IMR-90 (cell line): ENCODE measurements at places on chromosomes 4 and X. TPM values are rescaled to one million over a fixed set of nuclear protein-coding genes. Genes with fewer than 3 reads are reported as not detected.

Gene NXF3
- total RNA-seq = not detected in 2 replicates

Gene HSD17B10
- 80.5 and 99.8 TPM in 2 replicates for total RNA-seq

Gene CXCL11
- total RNA-seq = under 0.01 TPM in 2 replicates

- H3K4me3 ChIP-seq = peak overlapping the region; percentile 60
- H3K4me1 ChIP-seq = peaks cover 10% of the 10 kb centered on the region
- no peaks in the 10 kb centered on the region for H3K36me3 ChIP-seq
- peak overlapping the region; percentile 54 for H3K27ac ChIP-seq
- no peaks in the 10 kb centered on the region for H3K27me3 ChIP-seq
These were observed 849 bp downstream of the MID1 start for GRCh38 chrX:10619425-10620046.

GRCh38 chrX:9873952-9874351 lies 87.7 kb downstream of the SHROOM2 start:
- DNase-seq = peak; percentile 49
- H3K27me3 ChIP-seq = no peaks in the 10 kb centered on the region
- H3K4me3 ChIP-seq = no peak overlapping the region
- H3K36me3 ChIP-seq = no peaks in the 10 kb centered on the region
- H3K27ac ChIP-seq = no peak overlapping the region

GRCh38 chr4:76200771-76201231 lies 12.8 kb downstream of the SCARB2 start:
- H3K27me3 ChIP-seq = no peaks in the 10 kb centered on the region
- no peak overlapping the region for H3K4me3 ChIP-seq
- DNase-seq = no peak
- H3K4me1 ChIP-seq = peaks cover 32% of the 10 kb centered on the region
- no peak overlapping the region for H3K27ac ChIP-seq
- no peaks in the 10 kb centered on the region for H3K36me3 ChIP-seq

DNA sequence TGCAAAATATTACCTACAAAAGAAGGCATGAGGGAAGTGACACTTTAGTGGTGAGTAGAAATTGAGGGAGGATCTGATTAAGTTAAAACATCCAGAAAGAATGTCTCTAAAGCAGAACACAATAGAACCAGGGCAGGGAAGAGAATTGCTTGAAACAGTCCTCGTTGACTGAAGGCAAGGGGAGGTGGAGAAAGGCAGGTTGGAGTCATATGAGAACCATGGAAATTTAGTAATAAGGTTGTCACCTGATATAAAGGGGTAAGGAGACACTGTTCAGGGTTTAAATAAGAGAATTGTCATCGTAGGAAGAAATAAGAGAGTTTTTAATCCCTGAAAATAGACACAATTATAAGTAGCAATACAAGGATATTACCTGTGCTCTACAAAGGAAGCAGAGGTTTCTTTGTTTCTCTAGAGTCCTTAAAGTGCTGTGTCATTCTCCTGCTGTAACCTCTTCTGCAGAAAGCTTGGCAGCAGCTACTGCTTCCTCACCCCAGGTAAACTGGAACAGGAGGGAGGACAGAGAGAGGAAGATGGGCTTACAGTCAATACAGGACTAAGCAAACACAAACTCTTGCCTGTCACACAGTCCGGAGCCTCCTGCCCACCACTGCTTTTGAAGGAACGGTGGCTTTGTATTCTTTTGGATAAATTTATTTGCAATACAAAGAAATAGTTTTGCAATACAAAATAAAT lies 258.4 kb downstream of the PPARGC1A start:
- no peak overlapping the region for H3K4me3 ChIP-seq
- no peak overlapping the region for H3K27ac ChIP-seq
- H3K4me1 ChIP-seq = no peaks in the 10 kb centered on the region
- H3K36me3 ChIP-seq = no peaks in the 10 kb centered on the region
- DNase-seq = no peak

Gene GSX2
- total RNA-seq = not detected in 2 replicates

Gene USP17L25
- not detected in 2 replicates for total RNA-seq

GRCh38 chrX:117059848-117060247 lies 597.1 kb upstream of the CT83 start:
- H3K4me3 ChIP-seq = no peak overlapping the region
- no peaks in the 10 kb centered on the region for H3K4me1 ChIP-seq
- no peak for DNase-seq
- H3K27ac ChIP-seq = no peak overlapping the region
- H3K36me3 ChIP-seq = no peaks in the 10 kb centered on the region
